ENCODE measurements at places on chromosomes 12 and 14.

DNA sequence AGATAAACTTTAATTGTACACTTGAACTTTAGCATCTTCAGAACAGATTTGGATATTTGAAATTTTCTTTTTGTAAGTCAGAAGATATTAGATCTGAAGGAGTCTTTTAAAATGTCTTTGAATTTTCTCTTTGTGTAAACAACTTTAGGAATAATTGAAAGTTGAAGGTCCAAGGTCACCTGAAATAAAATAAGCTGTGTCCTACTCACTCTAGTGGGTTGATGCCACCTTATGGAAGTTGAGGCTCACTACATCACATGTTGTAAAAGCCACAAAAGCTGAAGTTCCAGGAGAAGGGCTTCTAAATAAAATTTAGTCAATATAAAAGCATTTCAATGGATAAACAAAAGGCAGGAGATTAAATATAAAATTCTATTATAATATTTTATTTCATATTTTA lies 122.0 kb upstream of the ATXN7L3B start:
- no peak for DNase-seq

DNA sequence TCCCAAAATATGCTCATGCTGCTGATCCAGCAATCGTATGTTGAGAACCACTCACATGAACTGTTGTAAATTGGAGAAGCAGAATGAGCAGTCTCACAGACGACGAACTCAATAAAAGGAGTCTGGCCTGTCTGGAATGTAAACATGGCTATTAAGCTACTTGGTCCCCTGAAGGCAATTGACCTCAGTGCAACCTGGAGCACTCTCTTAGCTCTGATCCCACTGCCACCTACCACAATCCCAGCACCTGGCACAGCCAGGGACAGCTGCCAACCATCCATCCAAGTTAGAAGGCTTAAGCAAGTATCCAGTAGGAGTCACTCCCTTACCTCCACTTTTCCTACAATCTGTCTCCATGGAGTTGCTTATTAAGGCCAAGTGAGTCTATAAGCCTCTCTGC lies 406.9 kb upstream of the CLEC14A start:
- DNase-seq = no peak

- no peak for DNase-seq
These were observed 2.5 kb downstream of the COL2A1 start for GRCh38 chr12:48001505-48002413.

- no peak for DNase-seq
These were observed 161.7 kb downstream of the CAND1 start for GRCh38 chr12:67430708-67431335.

DNA sequence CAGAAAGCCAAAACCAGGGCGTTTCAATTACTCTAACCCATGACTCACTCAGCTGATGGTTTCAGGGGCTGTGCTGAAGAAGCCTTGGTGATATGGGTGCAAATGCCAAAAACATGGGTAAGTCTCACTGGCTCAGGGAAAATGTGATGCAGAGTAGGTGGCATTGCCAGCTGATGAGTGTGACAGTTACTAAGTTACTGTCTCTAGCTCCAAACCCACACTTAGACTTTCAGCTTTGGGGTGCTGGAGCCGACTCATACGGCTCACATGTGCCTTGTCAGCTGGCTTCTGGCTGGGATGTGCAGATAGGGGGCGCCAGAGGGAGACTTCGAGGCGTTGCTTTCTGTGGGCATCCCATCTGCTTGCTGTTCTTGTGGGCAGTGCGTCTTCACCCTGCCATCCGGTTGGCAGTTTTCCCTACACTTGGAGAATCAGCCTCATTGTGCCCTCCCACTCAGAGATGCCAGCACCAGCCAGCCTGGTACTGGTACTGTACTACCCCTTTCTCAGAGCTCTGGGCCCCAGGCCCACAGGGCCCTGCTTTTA lies 11.1 kb upstream of the KRT7 start:
- DNase-seq = peak; percentile 7

DNA sequence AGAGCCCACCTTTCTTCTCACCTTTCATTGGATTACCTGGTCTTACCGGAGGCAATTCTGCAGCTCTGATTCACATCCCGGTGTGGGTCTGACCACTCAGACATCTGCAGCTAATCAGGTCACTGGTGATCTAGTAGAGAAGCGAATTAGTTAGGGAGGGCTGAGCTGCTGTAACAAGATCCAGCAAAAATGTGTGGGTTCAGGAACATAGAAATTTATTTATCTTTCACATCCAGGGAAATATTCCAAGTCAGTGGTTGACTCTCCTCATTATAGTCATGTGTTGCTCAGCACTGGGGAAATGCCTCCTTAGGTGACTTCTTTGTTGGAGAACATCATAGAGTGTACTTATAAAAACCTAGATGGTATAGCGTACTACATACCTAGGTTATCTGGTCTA lies 218.7 kb upstream of the PELI2 start:
- no peak for DNase-seq

- no peak for DNase-seq
These were observed 18.6 kb upstream of the ITGA5 start for GRCh38 chr12:54437697-54438096.

GRCh38 chr12:115095073-115095748 lies 411.2 kb upstream of the TBX3 start:
- no peak for DNase-seq

GRCh38 chr12:56590237-56590830 lies 39.8 kb downstream of the BAZ2A start:
- no peak for DNase-seq

DNA sequence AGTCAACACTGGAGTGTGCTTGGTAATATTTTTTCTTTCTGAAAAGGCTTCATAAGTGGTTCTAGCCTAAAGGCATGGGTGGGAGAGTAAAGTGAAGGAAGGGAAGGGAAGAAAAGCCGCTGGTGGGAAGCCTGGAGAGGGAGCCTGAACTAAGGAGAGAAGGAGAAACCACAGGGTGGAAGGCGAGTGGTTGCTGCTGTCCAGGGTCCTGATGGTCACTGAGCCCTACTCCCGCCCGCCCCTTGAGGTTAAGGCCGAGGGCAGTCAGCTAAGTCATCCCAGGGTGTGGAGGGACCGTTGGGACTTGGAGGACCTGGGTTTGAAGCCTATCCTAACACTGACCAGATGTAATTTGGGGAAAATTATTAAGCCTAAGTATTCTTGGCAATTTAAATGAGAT lies 189.1 kb downstream of the PIWIL1 start:
- DNase-seq = no peak

- DNase-seq = no peak
These were observed 60.3 kb downstream of the KLRG1 start for GRCh38 chr12:9049520-9050133.

- no peak for DNase-seq
These were observed 190.6 kb downstream of the ITPR2 start for GRCh38 chr12:26642361-26642760.

DNA sequence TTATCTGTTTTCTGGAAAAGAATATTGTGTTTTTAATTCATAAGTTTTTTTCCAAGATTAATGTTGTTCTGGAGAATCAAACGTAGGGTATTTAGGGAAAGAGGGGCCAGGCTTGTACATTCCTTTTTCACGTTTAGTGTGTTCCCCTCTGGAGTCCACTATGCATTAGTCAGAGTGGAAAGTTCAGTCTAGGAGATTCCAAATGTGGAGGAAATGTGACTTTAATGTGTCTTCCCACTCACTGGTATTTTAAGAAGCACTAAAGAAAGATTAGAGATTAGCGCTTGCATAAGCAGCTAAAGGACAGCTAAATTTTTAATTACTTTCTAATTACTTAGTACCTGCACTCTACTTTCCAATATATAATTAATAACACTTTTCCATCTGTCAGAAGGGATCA lies 4.4 kb upstream of the PDE6H start:
- DNase-seq = no peak

DNA sequence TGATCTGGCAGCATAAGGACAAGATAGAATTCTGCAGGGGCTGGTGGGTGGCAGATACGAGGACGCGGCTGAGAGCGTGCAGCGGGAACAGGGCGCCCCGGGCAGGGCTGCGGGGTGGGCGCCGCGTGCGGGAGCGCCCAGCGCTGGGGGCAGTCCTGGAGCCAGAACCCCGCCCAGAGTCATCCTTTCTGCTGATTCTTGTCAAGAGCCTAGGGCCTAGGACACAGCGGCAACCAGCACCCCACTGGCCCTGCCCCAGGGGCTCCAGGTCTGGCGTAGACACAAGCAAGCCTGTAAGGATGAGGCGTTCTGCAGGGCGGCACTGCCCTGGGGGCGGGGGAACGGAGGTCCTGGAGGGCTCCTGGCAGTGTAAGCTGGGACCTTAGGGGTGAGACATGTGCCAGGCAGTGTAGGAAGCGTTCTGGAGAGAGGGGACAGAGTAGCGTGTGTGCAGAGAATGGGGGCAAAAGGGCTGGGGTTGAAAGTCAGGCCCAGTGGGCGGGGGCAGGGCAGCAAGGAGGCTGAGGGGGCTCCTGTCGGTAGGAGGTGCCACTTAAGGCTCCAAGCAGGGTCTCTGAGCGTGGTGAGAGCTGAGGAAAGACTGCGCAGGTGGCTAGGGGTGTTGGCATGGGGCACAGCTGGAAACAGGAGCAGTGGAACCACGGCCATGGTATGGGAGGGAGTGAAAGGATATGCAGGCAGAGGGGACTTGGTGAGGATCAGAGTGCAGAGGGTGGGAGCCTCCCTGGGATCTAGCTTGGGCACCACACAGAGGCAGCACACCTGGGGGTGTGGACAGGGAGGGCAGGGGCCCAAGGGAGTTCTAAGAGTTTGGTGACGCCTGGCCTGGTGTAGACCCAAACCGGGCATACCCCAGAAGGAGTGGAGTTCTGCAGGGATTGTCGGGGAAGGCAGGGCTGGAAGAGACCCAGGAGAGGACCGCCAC lies 845 bp upstream of the AHNAK2 start:
- no peak for DNase-seq

GRCh38 chr14:39731912-39732311 lies 299.7 kb upstream of the FBXO33 start:
- DNase-seq = no peak

- DNase-seq = no peak
These were observed 81.7 kb downstream of the EEA1 start for GRCh38 chr12:92847368-92847767.

- no peak for DNase-seq
These were observed 9.7 kb upstream of the UBC start for GRCh38 chr12:124923905-124924734.

GRCh38 chr14:32565256-32565655 lies 236.2 kb downstream of the AKAP6 start:
- DNase-seq = no peak

GRCh38 chr12:122889761-122890520 lies 6.0 kb downstream of the VPS37B start:
- no peak for DNase-seq

GRCh38 chr14:29815016-29815674 lies 112.5 kb downstream of the PRKD1 start:
- no peak for DNase-seq

GRCh38 chr14:97707603-97708002 lies 910.4 kb downstream of the VRK1 start:
- DNase-seq = peak; percentile 11

GRCh38 chr12:64145226-64145625 lies 76.9 kb downstream of the KICS2 start:
- no peak for DNase-seq

DNA sequence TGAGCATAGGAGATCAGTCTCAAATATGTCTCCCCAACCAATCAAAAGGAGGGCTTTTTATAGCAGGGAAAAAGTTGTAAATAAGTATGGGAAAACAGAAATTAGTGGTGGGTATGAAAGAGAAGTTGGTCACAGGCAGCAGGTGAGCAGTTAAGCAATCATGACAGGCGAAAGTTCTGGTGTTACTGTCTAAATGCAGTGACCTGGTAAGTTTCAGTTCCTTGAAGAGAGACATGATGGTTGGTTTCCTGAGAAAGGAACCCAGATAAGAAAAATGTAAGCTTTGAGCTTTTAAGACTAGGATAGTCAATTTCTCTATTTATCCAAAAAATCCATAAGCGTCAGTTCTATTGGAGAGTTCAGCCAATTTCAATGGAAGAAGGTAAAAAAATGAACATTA lies 466.2 kb upstream of the FLRT2 start:
- no peak for DNase-seq

- DNase-seq = no peak
These were observed 15.3 kb downstream of the PELI2 start for GRCh38 chr14:56133547-56133946.

GRCh38 chr12:131911851-131912477 lies 17.1 kb upstream of the PUS1 start:
- no peak for DNase-seq

- no peak for DNase-seq
These were observed 110.5 kb downstream of the TGFB3 start for GRCh38 chr14:75871181-75871880.

DNA sequence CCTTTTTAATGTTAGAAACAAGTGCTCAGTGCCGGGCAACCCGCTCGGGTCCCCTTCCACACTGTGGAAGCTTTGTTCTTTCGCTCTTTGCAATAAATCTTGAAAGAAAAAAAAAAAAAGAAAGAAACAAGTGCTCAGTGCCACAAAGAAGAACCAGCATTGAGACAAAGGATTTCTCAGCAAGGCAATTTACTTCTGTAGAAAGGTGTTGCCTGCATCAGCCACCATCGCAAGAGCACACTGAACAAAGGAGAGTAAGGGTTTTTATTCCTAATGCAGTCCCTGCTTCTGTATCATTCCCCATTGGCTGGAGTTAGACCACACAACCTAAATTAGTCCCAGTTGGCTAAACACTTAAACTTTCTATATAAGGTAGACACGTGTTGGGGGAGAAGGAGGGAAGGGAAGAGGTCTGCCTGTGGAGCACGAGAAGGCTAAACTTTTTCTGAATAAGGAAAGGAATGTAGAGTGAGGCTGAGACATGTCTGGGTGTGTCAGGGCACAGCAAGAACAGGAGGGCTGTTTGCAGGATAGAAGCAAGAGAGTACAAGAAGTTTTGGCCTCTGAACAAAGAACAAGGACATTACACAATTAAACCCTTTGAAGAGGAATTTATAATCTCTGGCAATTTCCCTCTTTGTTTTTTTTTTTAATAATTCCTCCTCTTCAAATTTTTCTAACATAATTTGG lies 21.4 kb downstream of the KLRF2 start:
- DNase-seq = no peak

DNA sequence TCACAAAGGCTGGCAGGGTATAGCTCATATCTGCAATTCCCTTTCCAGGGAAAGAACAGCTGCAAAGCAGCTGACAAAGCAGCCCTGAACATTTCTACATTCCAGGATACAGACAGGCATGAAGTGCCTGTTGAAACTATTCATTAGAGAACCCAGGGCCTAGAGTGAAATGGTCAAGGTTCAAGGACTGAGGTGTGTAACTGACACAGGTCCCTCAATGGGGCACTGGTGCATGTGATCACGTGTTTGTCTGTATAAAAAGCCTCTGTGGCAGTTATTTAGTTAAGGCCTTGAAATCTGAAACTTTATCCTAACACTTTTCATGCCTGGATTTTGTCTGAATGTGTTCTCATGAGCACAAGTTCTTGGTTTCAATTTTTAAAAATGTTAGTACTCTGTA lies 47.1 kb downstream of the GIT2 start:
- DNase-seq = no peak

GRCh38 chr14:39310051-39310450 lies 76.3 kb downstream of the MIA2 start:
- DNase-seq = no peak

GRCh38 chr12:105272814-105273416 lies 36.9 kb upstream of the APPL2 start:
- no peak for DNase-seq

GRCh38 chr12:18849761-18850160 lies 111.8 kb downstream of the CAPZA3 start:
- DNase-seq = no peak

GRCh38 chr14:77976591-77976990 lies 176.7 kb downstream of the ADCK1 start:
- DNase-seq = no peak

GRCh38 chr12:7016958-7017571 lies 1.2 kb downstream of the LPCAT3 start:
- no peak for DNase-seq
